Head of caudate nucleus (tissue), 42 donors: ENCODE measurements at places on chromosomes 1 and 21.
A peak's percentile ranks its signal among the peaks of the same experiment; 100 is the strongest.

DNA sequence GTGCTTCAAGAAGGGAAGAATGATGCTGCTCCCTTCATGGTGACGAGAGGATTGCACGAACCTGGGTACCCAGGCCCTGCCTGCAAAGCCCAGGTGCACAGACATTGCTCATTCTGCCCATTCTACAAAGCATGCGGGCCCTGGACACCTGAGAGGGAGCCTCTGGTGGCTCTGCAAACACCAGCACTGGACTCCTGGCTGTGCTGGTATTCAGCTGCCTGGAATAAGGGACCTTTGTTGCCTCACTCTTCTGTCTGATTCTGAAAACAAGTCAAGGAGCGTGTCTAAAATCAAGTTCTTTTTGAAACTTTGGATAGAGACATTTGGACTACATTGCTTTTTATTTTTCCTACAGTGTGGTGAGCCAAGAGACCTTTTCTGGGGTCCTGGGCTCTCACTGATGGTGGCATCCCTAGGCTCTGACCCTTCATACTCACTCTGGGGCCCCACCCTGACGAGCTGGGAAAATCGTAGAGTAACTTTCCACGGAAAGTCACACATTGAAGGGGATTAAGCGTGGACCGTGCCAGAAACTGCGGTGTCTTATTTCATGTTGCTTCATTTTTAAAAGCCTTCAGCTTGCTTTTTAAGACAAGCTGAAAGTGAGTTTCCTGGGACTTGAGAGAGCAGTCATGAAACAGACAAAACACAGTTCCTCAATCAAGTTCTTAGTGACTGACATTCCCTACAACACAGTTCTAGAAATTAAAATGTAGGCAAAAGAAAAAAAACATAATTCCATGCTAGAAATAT is 24.0 kb downstream of the ABCA4 start:
- no peak for DNase-seq

- no peak for DNase-seq
Measured at GRCh38 chr1:158689110-158689509, 2.6 kb upstream of the SPTA1 start.

DNA sequence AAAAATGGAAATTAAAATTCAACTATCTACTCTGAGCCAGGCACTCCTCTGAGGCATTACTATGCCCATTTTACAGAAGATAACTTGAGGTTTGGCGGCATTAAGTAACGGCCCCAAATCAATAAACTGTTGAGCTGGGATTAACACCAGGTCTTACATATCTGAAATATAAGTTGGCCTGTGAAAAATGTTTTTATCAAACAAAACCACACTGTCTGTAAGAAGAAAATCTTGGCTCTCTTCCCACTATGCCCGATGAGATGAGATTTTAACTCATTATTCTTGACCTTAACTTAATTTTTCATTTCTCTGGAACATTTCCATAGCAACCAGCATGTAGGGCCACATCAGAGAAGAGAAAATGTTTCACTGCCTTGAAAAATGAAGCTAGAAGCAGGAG is 21.8 kb downstream of the RC3H1 start:
- no peak for DNase-seq

DNA sequence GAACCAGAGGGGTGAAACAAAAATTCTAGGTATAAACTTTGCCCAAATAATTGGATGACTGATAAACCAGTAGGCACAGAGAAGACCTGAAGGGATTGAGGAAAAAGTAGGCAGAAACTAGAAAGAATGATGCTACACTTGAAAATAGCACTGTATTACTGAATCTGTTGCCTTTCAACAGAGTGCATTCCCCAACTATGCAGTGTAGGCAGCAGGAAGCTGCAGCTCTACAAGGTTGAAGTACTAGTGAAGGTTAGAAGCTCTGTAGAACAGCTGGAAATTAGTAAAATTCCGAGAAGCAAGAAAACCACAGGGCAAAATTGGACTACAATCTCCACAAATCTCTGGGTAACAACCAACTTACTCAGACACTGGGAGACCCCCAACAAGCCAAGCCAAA is 27.4 kb downstream of the ZNF644 start:
- DNase-seq = no peak

DNA sequence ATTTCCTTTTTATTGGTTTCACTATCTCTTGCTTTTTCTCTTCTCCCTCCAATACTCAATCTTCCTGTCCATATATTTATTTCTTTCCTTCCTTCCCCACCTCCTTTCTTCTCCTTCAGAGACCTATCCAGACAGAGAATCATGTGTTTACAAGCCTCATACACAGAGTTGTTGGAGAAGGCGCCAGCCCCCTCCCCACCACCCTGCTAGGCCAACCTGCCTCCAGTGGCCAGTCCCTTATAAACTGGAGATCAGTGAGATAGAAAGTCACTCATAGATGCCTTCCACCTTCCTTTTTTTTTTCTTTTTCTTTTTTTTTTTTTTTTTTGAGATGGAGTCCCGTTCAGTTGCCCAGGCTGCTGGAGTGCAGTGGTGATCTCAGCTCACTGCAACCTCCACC is 53.3 kb downstream of the CD247 start:
- no peak for DNase-seq

GRCh38 chr1:76764638-76765454 is 102.4 kb upstream of the ST6GALNAC5 start:
- peak; percentile 50 for DNase-seq

DNA sequence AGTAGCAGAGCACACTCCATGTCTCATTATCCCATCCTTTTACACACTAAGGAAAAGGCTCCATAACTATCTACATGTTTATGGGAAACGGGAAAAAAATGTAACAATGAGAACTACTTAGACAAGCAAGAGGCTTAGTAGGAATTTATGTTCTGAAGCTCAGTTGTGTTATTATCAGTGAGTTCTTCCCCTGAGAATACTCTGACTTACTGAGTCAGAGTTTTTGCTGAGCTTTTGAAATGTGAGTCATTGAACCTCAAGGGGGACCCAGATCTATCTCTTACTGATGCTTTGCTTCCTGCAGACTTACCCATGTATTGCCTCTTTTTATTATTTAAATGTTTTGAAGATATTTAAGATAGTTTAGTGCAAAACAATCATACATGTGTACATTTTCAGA is 20.1 kb downstream of the CFHR5 start:
- no peak for DNase-seq

GRCh38 chr1:2259668-2260402 is 31.7 kb downstream of the SKI start:
- no peak for DNase-seq

- no peak for DNase-seq
Measured at GRCh38 chr1:164610538-164611222, 51.7 kb downstream of the PBX1 start.

DNA sequence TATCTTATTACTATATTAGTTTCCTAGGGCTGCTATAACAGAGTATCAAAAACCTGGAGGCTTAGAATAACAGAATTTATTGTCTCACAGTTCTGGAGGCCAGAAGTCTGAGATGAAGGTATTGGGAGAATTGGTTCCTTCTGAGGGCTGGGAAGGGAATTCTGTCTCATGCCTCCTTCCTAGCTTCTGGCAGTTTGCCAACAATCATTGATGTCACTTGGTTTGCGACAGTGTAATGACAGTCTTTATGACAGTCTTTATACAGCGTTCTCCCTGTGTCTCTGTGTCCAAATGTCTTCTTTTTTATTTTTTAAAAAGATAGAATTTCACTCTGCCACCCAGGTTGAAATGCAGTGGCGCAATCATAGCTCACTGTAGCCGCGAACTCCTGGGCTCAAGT is 15.8 kb upstream of the CENPF start:
- DNase-seq = no peak

- no peak for DNase-seq
Measured at GRCh38 chr1:159699653-159700052, 14.7 kb downstream of the CRP start.

GRCh38 chr1:21573971-21574465 is 64.8 kb downstream of the ALPL start:
- peak; percentile 75 for DNase-seq

GRCh38 chr1:57860325-57860724 is 436.5 kb upstream of the DAB1 start:
- DNase-seq = no peak

DNA sequence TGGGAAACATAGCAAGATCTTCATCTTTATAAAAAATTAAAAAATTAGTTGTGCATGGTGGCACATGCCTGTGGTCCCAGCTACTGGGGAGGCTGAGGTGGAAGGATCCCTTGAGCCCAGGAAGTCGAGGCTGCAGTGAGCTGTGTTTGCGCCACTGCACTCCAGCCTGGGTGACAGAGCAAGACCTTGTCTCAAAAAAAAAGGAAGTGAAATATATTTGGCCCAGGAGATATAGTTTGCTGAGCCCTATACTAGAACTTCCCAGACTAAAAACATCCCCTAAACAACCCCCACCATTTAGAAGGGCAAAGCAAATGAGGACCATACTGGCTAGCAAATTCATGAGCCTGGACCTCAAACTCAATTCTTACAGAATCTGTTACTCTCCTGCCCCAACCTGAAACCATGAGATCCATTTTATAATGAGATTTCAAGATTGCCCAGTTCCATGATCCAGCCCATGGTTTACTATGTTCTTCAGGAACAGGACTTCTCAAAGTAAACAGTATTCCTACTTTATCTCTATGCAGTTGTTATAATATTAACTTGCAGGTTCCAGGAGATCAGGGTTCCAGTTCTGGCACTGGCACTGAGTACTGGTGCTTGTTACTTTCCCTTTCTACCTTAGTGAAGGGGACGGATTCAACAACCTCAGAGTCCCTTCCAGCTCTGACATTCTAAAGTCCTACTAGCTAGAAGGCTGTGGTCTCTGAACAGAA is 48.9 kb upstream of the TADA1 start:
- no peak for DNase-seq

DNA sequence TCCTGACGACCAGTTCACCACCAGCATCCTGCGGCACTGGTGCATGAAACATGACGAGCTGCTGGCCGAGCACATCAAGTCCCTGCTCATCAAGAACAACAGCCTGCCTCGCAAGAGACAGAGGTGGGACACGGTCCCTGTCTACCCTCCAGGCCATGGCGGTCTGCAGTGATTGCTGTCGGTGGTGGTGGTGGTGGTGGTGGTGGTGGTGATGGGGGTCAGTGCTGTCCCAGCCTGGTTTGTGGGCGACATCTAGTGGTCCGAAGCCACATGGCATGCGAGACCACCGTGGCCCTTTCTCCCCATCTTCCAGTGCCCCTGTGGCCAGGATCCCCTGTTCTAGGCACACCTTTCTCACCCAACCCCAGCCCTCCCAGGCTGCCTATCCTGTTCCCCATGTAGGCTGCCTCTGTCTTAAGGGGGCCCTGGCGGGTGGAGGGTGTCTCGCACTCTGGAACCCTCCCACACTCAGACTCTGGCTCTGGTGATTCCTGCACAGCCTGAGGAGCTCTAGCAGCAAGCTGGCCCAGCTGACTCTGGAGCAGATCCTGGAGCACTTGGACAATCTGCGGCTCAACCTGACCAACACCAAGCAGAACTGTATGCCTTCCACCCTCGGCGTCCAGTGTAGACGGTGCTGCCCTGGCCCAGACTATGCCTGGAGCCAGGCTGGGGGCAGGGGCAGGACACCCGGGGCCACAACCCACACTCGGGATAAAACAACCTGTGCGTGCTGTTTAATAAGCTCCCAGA is 3.2 kb upstream of the SLC27A3 start:
- DNase-seq = no peak

DNA sequence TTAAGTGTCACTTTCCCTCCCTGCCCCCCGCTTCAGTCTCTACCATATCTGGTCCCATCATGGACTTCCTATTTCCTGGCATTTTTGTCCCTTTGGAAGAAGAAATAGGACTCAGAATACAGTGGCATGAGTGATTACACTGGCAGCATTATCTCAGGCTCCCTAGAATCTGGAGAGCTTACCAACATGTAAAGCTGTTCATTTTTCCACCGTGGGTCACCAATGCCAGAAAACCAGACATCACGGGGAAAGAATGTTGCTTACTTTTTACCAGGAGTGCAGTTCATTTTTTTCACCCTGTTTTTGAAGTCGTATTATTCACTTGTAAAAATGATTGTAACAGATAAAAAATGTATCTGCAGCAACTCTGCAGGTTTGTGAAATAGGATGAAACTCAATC is 44.8 kb downstream of the BACH1 start:
- no peak for DNase-seq

- no peak for DNase-seq
Measured at GRCh38 chr1:211653293-211653692, 22.1 kb downstream of the NEK2 start.

- DNase-seq = no peak
Measured at GRCh38 chr21:46096596-46097335, 1.1 kb upstream of the COL6A2 start.

GRCh38 chr1:183231545-183231944 is 45.5 kb downstream of the LAMC2 start:
- DNase-seq = no peak

- DNase-seq = peak; percentile 42
Measured at GRCh38 chr1:32992489-32993323, 28.1 kb upstream of the RNF19B start.

- peak; percentile 63 for DNase-seq
Measured at GRCh38 chr1:20233866-20234265, 47.5 kb upstream of the PLA2G2C start.

DNA sequence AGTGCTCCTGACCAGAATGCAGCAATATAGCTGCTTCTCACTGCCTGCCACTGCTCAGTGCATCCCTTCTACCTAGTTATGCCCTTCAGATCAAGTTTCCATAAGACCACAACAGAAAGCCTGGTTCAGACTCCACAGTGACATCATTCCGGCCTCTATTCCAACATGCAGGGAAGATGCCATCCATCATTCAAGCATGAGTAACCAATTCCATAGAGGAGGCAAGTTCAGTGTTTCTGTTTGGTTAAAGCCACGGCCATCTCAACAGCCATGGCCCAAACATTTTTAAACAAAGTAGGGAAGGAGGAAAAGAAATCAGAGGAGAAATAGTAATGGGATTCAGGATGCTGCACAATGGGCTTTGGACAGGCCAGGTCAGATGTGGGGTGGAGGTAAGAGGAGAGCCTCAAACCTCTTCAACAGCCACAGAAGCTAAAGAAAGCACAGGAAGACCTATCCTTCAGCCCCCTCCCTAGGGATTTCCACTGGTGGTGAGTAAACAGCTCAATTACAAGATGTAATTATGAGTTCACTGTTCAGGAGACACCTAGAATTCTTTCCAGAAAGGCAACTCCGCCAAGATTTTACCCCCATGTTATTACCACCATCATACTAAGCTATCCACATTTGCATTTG is 484.9 kb downstream of the SETD4 start:
- DNase-seq = no peak

GRCh38 chr1:212489284-212489859 is 56.7 kb downstream of the NENF start:
- no peak for DNase-seq

DNA sequence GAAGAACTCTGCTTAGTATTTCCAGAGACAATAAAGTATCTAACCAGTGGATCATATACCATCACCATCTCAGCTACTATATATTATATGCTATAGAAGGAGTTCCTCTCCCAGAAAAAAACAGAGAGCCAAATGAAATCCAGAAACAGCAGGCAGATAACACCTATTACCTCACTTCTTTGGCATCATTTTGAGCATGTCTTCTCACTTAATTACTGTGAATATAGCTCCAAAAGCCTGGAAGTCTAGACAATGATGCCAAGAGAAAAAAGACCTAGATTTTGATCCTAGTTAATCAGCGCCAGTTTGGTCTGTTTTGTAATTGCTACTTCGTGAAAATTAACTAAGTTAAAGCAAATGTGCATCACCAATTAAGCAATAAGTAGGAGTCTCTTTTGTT is 131.3 kb downstream of the EIF4G3 start:
- DNase-seq = no peak

- DNase-seq = no peak
Measured at GRCh38 chr1:209863766-209864485, 36.2 kb downstream of the UTP25 start.

GRCh38 chr1:5632224-5632623 is 360.0 kb downstream of the NPHP4 start:
- no peak for DNase-seq
